ENCODE measurements at places on chromosomes 12 and 14.

- DNase-seq: no peak
Measured at GRCh38 chr14:42334931-42335330, 728.3 kb downstream of the LRFN5 start.

DNA sequence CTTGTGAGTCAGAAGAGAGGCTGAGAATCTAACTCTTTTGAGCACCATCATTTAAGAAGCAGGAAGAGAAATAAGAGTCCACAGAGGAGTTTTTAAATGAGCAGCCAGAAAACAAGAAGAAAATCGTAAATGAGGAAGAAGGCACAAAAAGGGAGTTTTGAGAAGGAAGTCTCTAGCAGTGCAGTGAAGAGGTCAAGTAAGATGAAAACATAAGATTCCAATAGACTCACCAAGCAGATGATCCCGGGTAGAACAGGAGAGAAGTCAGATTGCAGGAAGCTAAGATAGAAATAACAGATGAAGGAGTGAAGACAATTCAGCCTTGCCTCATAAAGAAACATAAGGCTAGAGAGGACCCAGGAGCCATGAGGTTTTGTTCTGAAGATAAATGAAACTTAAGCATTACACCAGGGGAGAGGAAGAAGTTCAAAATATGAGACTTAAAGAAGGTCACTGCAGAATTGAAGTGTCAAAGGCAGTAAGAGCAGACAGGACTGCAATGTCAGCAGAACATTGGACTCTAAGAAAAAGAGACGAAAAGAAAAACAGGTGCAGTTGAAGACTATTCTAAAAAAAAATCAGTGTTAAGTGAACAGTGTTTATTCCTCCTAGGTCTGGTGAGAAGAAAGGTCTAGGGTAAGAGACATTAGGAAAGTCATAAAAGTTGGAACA lies 229.0 kb downstream of the SEC23A start:
- DNase-seq: no peak

GRCh38 chr12:19739195-19739776 lies 300.0 kb downstream of the AEBP2 start:
- peak; percentile 44 for DNase-seq

DNA sequence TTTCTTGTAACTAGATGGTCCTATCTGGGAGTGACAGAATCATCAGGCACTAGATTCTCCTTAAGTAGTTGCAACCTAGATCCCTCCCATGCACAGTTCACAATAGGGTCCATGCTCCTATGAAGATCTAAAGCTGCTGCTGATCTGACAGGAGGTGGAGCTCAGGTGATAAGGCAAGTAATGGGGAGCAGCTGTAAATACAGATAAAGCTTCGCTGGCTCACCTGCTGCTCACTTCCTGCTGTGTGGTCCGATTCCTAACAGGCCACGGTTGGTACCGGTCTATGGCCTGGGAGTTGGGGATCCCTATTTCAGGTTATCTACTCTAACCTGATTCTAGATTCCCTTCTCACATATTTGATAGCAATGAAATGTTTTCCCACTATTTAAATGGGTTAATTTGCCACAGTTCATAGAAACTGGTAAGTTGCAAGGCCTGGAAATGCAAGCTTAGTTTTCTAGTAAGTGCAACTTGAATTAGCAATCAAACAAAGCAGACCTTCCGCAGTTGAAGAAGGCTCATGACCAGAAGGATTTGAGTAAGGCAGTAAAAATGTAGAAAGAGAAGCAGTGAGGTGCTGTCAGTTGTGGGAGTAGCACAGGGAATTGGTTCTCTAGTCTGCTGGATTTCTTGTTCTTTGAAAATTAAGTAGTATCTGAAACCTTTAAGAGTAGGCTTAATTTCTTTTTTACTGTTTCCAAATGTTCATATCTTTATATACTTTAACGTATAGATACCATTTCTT lies 332.3 kb downstream of the EGLN3 start:
- no peak for DNase-seq

DNA sequence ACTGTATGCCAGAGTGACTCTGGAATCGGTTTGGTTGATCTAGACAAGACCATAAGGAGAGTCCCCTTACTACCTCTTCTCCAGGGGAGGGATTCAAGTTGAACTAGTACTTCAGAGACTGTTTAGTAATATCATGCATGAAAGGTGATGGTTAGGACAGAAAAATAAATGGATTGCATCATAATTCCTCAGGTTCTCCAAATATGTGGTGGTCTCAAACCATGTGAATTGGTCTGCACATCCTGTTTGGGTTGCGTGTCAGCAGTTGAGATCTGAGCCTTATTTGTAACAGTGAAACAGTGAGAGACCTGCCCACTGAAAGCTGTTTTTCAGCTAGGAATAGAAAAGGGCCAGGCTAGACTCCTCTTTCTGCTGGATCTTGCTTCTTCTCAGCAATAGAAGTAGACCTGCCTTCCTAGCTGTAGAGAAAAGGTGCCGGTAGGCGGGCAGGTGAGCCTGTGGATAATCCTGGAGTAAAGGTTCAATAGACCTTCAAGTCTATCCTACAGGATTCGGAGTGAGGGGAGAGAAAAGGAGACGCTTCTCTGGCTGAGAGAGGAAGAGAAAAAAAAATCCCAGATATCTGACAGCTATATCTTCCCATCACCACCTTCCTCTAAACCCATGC lies 258.5 kb upstream of the E2F7 start:
- no peak for DNase-seq

- no peak for DNase-seq
Measured at GRCh38 chr12:68374307-68374982, 42.3 kb upstream of the MDM1 start.

DNA sequence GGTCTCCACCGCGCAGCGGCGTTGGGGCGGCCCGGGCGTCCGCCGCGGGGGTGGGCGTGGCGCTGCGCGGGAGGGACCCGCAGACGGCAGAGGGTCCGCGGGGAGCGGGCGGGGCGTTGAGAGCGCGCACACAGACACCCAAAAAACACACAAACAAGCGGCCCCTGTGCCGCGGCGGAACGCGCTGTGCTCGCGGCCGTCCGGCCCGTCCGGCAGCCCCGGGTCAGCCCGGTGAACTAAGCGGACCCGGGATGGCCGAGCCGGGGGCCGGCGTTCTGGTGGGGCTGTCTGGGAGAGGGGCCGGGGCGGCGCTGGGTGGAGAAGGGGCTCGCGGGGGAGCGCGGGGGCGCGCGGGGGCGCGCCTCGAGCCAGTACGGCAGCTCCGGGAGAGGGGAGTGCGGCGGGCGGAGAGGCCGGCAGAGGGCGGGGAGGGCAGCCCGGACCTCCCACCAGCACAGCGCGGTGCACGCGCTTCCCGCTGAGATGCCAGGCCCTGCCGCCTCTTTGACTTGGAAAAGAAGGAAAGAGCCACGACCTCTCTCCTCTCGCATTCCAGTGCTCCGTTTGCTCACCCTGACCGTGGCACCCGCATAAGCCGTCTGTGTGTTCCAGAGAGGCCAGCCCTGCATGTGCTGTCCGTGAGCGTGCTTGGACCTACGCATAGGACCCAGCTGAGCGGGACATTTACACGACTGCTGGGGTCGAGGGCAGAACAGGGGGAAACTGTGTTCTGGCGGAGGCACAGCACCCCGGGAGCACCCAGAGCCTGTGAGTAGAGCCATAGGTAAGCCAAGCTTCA lies 10.3 kb downstream of the SLC6A12 start:
- DNase-seq: peak; percentile 93

Measured in SK-N-SH (cell line).